ENCODE measurements at places on chromosomes 3 and 15.
A peak's percentile ranks its signal among the peaks of the same experiment; 100 is the strongest.

DNA sequence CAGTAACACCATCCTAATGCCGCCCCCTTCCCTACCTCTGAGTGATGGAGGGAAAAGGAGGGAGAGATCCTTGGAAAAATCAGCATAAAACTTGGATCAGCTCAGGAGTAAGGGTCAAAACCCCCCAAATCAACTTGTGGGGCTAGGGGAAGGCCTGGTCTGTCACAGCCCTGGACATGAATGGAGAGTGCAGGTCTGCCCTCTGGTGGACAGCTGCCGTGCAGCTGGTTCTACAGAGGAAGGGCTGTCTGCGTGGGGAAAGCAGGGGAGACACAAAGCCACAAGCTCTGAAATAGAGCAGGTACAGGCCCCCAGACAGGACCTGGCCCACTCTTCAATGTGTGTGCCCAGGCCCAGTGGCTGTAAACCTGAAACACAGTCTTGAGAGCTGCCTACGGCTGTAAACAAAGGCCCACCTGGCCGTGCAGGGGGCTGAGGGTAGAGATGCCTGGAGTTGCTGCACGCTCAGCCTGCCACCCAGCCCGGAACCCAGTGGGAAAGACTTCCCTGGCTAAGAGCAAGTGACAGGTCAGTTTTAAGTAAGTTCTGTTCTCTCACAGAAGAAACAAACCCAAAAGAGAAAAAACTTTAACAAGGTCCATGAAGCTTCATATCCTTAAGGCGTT, 16.4 kb downstream of the CLK3 start:
- DNase-seq, result peak; percentile 89
- no peaks in the 10 kb centered on the region for H3K4me1 ChIP-seq
- peaks cover 63% of the 10 kb centered on the region for H3K36me3 ChIP-seq
- peak overlapping the region; percentile 9 for H3K27ac ChIP-seq
- no peak overlapping the region for H3K4me3 ChIP-seq
- no peaks in the 10 kb centered on the region for H3K27me3 ChIP-seq

DNA sequence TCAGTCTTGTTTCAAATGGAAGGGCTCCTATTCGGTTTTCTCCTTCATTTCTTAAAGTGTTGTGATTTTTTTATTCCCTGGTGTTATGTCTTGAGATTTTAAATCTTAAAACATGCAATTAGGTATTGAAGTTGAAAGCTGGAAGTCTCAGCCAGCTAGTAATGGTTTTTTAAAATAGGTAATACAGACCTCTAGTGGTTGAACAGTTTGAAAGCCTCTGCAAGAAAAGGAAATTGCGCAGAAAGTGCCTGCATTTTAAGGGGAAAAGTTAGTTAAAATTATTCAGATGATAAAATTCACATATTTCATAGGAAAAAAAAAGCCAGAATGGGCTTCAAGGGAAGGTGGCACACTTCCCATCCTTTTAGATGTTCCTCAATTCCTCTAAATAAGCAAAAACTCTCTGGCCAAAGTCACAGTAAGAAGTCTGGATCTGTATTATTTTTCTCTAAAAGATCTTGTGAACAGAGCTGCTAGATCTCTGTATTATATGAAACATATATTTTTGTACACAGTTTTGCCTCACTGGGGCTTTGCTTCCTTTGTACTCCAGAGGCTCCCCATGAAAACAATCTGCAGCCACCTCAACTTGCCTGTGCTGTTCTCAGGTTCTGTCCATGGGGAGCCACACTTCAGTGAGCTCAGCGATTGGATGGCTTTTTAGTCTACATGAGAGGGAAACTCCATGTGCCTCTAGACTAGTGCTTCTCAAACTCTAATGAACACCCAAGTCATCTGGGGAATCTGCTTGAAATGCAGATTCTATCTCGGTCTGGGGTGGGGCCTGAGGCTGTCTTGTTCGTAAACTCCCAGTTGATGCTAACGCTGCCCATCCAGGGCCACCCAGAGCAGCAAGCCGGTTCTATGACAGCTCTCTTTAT, 21.5 kb downstream of the AGTR1 start:
- no peak overlapping the region for H3K27ac ChIP-seq
- no peaks in the 10 kb centered on the region for H3K27me3 ChIP-seq
- no peaks in the 10 kb centered on the region for H3K4me1 ChIP-seq
- H3K4me3 ChIP-seq, result no peak overlapping the region
- no peak for DNase-seq
- H3K36me3 ChIP-seq, result no peaks in the 10 kb centered on the region

GRCh38 chr15:30954674-30955073, 36.8 kb downstream of the MTMR10 start:
- H3K27me3 ChIP-seq, result no peaks in the 10 kb centered on the region
- no peak for DNase-seq
- H3K36me3 ChIP-seq, result peaks cover 60% of the 10 kb centered on the region
- H3K4me3 ChIP-seq, result no peak overlapping the region

GRCh38 chr3:153619268-153619667, 457.2 kb downstream of the RAP2B start:
- H3K27ac ChIP-seq, result no peak overlapping the region
- DNase-seq, result no peak
- peaks cover 30% of the 10 kb centered on the region for H3K4me1 ChIP-seq
- peaks cover 17% of the 10 kb centered on the region for H3K36me3 ChIP-seq

DNA sequence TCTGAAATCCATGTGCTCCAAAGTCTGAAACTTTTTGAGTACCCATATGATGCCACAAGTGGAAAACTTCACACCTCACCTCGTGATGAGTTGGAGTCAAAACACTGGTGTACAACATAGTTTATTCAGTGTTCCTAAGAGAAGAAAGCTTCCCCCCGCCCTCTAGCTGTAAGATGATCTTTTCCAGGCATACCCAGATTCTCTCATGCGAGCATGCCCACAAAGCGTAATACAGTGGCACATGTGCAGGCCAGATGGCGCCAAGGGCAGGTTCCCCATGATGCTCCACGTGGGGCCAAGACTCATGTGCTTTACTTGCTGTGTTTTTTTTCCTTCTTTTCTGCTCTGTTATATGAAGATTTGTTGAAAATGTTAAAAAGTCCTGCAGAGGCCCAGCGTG, 104.9 kb upstream of the LRRFIP2 start:
- H3K4me3 ChIP-seq, result no peak overlapping the region
- H3K36me3 ChIP-seq, result peaks cover 41% of the 10 kb centered on the region
- H3K27me3 ChIP-seq, result no peaks in the 10 kb centered on the region
- no peak for DNase-seq
- no peak overlapping the region for H3K27ac ChIP-seq
- peaks cover 3% of the 10 kb centered on the region for H3K4me1 ChIP-seq

DNA sequence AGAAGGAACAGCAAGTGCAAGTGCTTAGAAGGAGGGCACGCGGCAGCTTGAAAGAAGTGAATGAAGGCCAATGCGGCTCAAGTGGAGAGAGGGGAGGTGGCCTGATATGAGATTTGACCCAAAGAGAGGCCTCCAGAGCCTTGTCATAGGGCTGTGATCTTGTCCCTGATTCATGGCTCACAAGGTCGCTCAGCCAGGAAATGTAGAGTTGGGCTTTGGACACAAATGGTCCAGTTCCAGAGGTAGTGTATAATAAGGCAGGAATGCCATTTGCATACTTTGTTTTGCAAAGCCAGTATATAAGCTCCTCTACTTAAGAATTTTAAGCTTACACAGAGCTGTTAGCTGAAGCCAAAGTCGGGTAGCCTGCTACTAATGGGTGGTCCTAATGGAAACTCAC, 33.7 kb downstream of the HGD start:
- H3K27me3 ChIP-seq, result no peaks in the 10 kb centered on the region
- H3K27ac ChIP-seq, result no peak overlapping the region
- DNase-seq, result no peak
- H3K4me3 ChIP-seq, result no peak overlapping the region

- peak overlapping the region; percentile 39 for H3K27ac ChIP-seq
- DNase-seq, result peak; percentile 60
- no peaks in the 10 kb centered on the region for H3K27me3 ChIP-seq
- peak overlapping the region; percentile 4 for H3K4me3 ChIP-seq
- peaks cover 46% of the 10 kb centered on the region for H3K4me1 ChIP-seq
- H3K36me3 ChIP-seq, result peaks cover 9% of the 10 kb centered on the region
These were observed 536.1 kb downstream of the AGBL1 start for GRCh38 chr15:86615816-86616215.

GRCh38 chr15:51093839-51094605, 684 bp downstream of the TNFAIP8L3 start:
- H3K27me3 ChIP-seq, result peaks cover 83% of the 10 kb centered on the region
- peak; percentile 60 for DNase-seq
- H3K4me1 ChIP-seq, result peaks cover 12% of the 10 kb centered on the region
- H3K4me3 ChIP-seq, result peak overlapping the region; percentile 77

- H3K27ac ChIP-seq, result no peak overlapping the region
- no peaks in the 10 kb centered on the region for H3K4me1 ChIP-seq
- H3K27me3 ChIP-seq, result peaks cover 4% of the 10 kb centered on the region
- H3K36me3 ChIP-seq, result no peaks in the 10 kb centered on the region
- no peak overlapping the region for H3K4me3 ChIP-seq
These were observed 43.9 kb downstream of the BOC start for GRCh38 chr3:113255100-113255853.

GRCh38 chr3:46143951-46144473, 64.1 kb downstream of the CCR1 start:
- no peak for DNase-seq
- no peak overlapping the region for H3K4me3 ChIP-seq
- peaks cover 11% of the 10 kb centered on the region for H3K27me3 ChIP-seq

DNA sequence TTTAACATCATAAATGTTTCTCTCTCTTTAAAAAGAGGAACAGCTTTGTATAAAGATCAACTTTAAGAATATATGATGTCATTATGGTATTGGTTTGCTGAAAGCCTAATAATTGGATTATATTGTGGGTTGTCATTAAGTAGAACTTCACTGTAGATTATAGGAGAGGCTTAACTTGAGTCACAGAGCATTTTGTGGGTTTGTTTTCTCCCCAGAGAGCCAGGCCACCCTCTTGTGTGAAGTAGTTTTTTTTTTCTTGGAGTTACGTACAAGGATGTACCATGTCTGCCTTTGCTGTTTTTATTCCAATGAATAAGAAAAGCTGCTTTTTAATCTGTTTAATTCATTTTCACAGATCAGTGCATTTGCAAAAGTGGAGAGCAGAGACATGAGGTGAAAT, 354.8 kb upstream of the TBL1XR1 start:
- no peak overlapping the region for H3K27ac ChIP-seq
- DNase-seq, result no peak
- H3K27me3 ChIP-seq, result no peaks in the 10 kb centered on the region
- H3K36me3 ChIP-seq, result no peaks in the 10 kb centered on the region
- H3K4me1 ChIP-seq, result peaks cover 23% of the 10 kb centered on the region
- no peak overlapping the region for H3K4me3 ChIP-seq

DNA sequence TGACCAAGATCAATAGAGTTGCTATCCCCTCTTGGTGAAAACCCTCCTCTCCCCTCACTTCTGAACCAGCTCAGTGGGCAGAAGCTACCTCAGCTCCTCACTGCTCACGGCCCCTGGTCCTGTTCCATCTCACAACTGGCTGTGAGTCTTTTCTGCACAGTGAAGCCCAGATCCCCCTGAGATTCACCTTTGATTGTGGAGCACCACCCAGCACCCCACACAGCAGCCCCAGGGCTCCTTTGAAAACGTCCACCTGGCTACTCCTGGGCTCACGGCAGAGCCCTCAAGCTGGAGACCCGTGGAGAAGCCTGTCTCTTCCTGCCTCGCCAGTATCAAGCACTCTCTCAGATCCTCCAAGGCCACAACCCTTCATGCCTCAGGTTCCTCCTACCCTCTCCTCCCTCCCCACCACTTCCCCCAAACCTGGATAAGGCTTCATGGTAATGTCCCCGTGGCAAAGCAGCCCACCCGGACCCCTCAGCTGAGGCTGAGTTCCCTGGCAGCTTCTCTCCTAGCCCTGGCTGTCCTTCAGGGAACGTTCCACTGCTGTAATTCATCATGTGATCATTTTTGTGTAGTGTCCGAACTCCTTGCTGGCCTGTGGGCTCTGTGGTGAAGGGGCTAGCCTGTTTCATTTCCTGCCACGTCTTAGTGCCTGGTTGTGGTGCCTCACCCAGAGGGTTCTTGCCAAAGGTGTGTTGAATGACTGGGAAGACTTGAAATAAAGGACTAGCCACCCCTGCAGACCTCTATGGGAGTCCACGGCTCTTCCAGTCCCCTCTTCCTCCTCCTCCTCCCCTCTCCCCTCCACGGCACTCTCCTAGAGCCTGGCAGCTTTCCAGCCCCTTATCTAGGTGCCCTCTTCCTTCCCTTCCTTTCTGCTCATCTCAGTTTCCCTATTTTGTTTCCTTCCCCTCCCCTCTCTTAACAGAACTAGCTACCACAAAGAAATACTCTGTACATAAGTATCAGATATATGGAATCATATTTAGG, 44.5 kb downstream of the KY start:
- no peaks in the 10 kb centered on the region for H3K36me3 ChIP-seq
- no peak overlapping the region for H3K27ac ChIP-seq
- no peak for DNase-seq
- no peaks in the 10 kb centered on the region for H3K4me1 ChIP-seq

DNA sequence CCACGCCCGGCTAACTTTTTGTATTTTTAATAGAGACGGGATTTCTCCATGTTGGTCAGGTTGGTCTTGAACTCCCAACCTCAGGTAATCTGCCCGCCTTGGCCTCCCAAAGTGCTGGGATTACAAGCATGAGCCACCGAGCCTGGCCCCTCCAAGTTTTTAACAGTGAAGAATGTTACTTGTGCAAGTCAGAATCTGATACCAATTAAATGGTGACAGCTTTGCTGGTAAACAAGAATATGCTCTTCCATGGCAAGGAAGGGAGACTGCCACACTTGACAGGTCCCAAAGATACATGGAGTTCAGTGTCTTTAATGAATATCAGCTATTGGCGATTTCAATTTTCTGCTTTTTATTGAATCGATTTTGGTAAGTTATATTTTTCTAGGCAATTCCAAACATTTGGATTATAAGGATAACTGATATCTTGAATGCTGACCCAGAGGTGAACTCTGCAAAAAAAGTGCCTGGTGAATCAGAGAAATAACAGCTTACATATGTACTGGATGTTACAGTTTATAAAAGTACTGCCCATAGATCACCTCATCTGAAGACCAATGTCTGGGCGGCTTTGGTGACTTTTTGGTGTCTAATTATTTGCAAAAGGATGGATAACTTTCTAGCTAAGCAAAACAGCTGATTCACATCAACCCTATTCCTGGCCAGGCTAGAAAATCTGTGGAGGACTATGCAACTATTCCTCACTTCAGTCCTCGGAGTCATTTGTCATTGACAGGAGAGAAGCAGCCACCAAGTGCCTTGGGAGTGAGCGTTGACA, 1.2 kb downstream of the PARP16 start:
- H3K27me3 ChIP-seq, result no peaks in the 10 kb centered on the region
- no peak for DNase-seq
- peak overlapping the region; percentile 88 for H3K4me3 ChIP-seq
- peaks cover 27% of the 10 kb centered on the region for H3K4me1 ChIP-seq
- peaks cover 15% of the 10 kb centered on the region for H3K36me3 ChIP-seq

Data from activated CD4-positive, alpha-beta T cell treated with anti-CD3 and anti-CD28 coated beads, Interleukin-2, amount 10 ng/mL, durations not matched to agents 24 days and 14 days (primary cell).